Keratinocyte (primary cell): ENCODE measurements at places on chromosomes 11 and 22. TPM values are rescaled to one million over a fixed set of nuclear protein-coding genes. Genes with fewer than 3 reads are reported as not detected.

- H3K27me3 ChIP-seq = no peaks in the 10 kb centered on the region
- no peak overlapping the region for H3K4me3 ChIP-seq
- H3K27ac ChIP-seq = no peak overlapping the region
Measured at GRCh38 chr11:116641561-116642045, 131.2 kb downstream of the BUD13 start.

GRCh38 chr11:128506356-128506755 lies 81.0 kb downstream of the ETS1 start:
- no peaks in the 10 kb centered on the region for H3K27me3 ChIP-seq
- peak overlapping the region; percentile 85 for H3K27ac ChIP-seq
- peaks cover 23% of the 10 kb centered on the region for H3K36me3 ChIP-seq
- no peak for DNase-seq
- H3K4me3 ChIP-seq = no peak overlapping the region

DNA sequence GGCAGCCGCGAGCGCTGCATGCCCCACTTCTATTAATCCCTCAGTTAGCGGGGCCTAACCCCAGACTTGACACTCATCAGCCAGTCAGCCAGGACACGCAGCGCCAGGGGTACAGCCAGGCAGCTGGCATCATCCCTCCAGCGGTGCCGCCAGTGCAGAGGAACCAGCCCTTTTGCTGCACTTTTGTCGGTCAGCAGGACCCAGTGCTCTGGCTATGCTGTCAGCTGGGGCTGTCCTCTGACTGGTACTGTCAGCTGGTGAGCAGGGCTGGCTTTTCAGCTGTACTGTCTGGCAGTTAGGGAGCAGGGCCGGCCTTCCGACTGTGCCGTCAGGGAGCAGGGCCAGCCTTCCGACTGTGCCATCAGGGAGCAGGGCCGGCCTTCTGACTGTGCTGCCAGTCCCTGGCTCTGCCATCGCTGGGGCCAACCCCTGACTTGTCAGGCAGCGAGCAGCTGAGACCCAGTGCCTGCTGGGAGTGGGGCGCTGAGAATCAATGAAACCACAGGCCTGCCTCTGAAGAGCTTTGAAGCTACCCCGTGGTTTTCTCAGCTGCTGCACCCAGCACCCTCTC lies 115.4 kb downstream of the KIAA1671 start:
- H3K27ac ChIP-seq = no peak overlapping the region
- no peaks in the 10 kb centered on the region for H3K27me3 ChIP-seq
- no peak for DNase-seq
- no peak overlapping the region for H3K4me3 ChIP-seq
- H3K4me1 ChIP-seq = peaks cover 4% of the 10 kb centered on the region

Gene SUSD2
- polyA plus RNA-seq = 0.01 to 0.10 TPM (median 0.03 TPM) in 3 replicates

DNA sequence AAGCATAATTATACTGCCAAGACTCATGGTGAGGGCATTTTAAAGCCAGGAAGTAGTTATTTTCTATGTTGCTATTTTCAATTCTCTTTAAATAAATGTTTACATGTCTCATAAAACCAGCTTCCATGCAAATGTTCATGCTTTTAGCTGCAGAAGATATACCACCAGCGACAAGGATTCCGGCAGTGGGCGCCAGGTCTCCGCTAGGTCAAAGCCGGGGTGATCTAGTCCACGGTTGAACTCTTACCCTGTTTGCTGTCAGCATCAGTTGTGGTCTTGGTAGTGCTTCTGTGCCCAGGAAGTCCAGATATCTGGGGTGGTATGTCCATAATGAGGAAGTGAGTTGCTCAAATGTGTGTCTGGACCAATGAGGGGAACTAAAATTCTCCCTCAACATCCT lies 265.7 kb downstream of the BRD1 start:
- no peaks in the 10 kb centered on the region for H3K36me3 ChIP-seq
- H3K27ac ChIP-seq = no peak overlapping the region
- DNase-seq = no peak
- H3K4me3 ChIP-seq = no peak overlapping the region
- no peaks in the 10 kb centered on the region for H3K4me1 ChIP-seq
- no peaks in the 10 kb centered on the region for H3K27me3 ChIP-seq

DNA sequence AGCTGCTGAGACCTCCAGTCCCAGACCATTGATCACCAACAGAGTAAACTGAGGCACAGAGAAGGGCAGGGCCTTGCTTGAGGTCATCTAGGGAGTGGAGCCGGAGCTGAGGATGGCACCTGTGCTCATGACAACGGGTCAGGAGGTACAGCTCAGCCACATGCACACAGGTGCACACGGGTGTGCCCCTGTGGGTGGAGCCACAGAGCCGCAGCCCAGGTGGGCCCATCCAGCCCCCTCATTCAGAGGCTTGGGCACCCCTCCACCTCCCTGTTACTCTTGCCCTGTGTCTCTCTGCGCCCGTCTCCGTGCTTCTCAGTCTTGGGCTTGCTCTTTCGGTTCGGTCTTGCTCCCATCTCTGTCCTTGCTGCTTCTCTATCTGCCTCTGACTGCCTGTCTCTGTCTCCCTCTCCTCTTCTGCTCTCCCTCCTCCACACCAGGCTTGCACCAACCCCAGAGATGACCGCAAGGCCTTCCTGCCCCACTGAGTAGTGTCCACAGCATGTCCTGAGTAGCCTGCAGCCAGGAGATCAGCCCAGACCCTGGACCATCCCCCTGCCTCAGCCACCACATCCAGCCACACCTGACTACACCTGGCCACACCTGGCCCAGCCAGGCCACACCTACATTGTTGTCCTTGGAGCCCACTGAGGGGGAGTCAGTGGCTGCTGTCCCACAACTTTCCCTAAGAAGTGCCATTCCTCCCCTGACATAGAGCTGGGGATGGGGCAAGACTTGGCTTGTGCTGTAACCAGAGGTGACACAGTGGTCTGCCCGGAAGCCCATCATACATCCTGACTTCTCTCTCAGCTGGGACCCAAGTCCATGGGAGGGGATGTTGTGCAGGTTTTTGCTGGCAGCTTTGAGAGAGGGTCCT lies 39.3 kb upstream of the CRYBB3 start:
- H3K27me3 ChIP-seq = no peaks in the 10 kb centered on the region
- H3K4me3 ChIP-seq = no peak overlapping the region
- no peak overlapping the region for H3K27ac ChIP-seq
- H3K4me1 ChIP-seq = peaks cover 28% of the 10 kb centered on the region
- no peak for DNase-seq

- H3K4me1 ChIP-seq = no peaks in the 10 kb centered on the region
- no peaks in the 10 kb centered on the region for H3K27me3 ChIP-seq
- no peak overlapping the region for H3K27ac ChIP-seq
- DNase-seq = no peak
Measured at GRCh38 chr11:105937331-105937730, 84.7 kb downstream of the MSANTD4 start.

- H3K4me1 ChIP-seq = peaks cover under 1% of the 10 kb centered on the region
- H3K27ac ChIP-seq = no peak overlapping the region
- no peaks in the 10 kb centered on the region for H3K36me3 ChIP-seq
- H3K4me3 ChIP-seq = no peak overlapping the region
- no peaks in the 10 kb centered on the region for H3K27me3 ChIP-seq
Measured at GRCh38 chr22:37703906-37704305, 7.1 kb downstream of the TRIOBP start.

Gene CD81
- 194 to 429 TPM (median 320 TPM) in 3 replicates for polyA plus RNA-seq

GRCh38 chr11:13280092-13280722 lies 2.6 kb downstream of the BMAL1 start:
- peaks cover 26% of the 10 kb centered on the region for H3K4me1 ChIP-seq
- peaks cover 5% of the 10 kb centered on the region for H3K36me3 ChIP-seq
- no peaks in the 10 kb centered on the region for H3K27me3 ChIP-seq
- H3K4me3 ChIP-seq = peak overlapping the region; percentile 80
- no peak for DNase-seq

Gene TIMM10B
- polyA plus RNA-seq = 32.9 to 39.7 TPM (median 34.1 TPM) in 3 replicates

DNA sequence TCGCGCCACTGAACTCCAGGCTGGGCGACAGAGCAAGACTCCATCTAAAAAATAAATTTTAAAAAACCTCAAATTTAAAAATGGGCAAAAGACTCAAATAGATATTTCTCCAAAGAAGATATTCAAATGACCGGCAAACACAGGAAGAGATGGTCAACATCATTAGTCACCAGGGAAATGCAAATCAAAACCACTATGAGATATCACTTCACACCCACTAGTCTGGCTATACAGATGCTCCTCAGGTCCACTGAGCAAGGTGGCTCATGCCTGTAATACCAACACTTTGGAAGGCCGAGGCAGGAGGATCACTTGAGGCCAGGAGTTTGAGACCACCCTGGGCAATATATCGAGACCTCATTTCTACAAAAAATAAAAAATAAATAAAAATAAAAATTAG lies 43.3 kb upstream of the SLC35C1 start:
- peaks cover 3% of the 10 kb centered on the region for H3K27me3 ChIP-seq
- DNase-seq = no peak
- H3K27ac ChIP-seq = no peak overlapping the region
- H3K36me3 ChIP-seq = no peaks in the 10 kb centered on the region
- H3K4me3 ChIP-seq = no peak overlapping the region

- DNase-seq = no peak
- no peak overlapping the region for H3K4me3 ChIP-seq
- no peaks in the 10 kb centered on the region for H3K27me3 ChIP-seq
- no peaks in the 10 kb centered on the region for H3K36me3 ChIP-seq
- no peaks in the 10 kb centered on the region for H3K4me1 ChIP-seq
Measured at GRCh38 chr11:40722179-40722795, 737.2 kb downstream of the LRRC4C start.

- no peaks in the 10 kb centered on the region for H3K4me1 ChIP-seq
- peaks cover 3% of the 10 kb centered on the region for H3K36me3 ChIP-seq
- no peak for DNase-seq
- H3K27ac ChIP-seq = no peak overlapping the region
- H3K27me3 ChIP-seq = no peaks in the 10 kb centered on the region
Measured at GRCh38 chr11:117210620-117211019, 11.4 kb downstream of the TAGLN start.

DNA sequence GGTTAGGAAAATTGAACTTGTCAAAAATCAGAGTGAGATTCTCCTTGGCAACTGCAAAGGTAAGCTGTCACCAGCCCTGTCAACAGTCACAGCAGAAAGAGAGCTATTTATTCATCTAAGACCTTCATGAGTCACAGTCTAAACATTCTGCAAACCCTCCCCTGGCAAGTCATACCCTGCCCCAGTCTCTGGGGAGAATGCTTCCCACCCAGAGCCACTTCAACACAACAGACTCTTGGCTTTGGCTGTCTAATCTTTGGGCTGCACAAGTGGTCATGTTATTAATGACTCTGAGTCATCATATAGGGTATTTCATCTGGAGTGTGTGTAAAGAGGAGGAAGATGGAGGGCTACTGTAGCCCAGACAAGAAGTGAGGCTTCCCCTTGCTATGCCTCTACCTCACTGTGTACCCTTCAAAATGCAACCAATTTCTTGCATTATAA lies 153.4 kb downstream of the CCDC34 start:
- H3K27me3 ChIP-seq = no peaks in the 10 kb centered on the region
- H3K36me3 ChIP-seq = no peaks in the 10 kb centered on the region
- peak overlapping the region; percentile 58 for H3K27ac ChIP-seq
- peaks cover 32% of the 10 kb centered on the region for H3K4me1 ChIP-seq

DNA sequence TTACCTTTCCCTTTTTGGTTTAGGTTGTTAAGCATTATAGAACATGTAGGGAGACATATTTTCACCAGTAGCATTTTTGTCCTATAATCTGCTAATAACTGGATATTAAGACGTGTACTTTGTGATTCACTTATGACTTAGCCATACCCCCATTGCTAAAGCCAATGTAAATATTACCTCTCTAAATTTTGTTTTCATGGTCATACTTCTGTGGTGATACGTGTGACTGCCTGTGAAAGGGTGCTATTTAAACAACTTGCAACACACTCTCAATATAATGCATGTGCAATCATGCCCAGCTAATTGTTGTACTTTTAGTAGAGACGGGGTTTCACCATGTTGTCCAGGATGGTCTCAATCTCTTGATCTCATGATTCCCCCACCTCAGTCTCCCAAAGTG lies 36.2 kb upstream of the PAK1 start:
- no peak overlapping the region for H3K27ac ChIP-seq
- no peaks in the 10 kb centered on the region for H3K27me3 ChIP-seq
- no peak overlapping the region for H3K4me3 ChIP-seq
- DNase-seq = no peak
- peaks cover 20% of the 10 kb centered on the region for H3K4me1 ChIP-seq
- H3K36me3 ChIP-seq = no peaks in the 10 kb centered on the region

DNA sequence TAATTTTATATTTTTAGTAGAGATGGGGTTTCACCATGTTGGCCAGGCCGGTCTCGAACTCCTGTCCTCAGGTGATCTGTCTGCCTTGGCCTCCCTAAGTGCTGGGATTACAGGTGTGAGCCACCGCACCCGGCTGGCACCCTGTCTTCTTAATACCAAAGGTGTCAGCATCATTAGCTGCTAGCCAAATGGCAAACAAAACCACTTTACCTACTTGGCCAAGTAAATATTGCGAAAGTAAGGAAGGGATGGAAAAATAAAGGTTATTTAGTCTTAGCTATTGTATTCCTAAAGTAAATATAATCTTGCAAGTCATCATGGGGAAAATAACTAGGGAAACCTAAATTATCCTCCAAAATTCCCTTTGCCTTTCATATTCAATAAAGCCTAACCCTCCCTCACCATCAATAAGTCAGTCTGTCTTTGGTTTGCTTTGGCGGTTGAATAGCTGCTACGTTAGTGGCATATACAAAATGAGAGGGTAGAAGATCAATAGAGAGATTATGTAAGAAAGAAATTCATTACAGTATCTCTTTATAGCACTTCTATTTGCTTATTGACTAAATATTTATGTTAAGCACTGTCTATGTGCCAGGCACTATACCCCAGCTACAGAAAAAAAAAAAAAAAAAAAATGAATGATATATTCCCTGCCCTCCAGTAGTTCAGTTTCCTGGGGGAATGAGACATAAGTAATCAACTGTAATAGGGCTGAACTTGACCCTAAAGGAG lies 40.2 kb upstream of the CFAP300 start:
- DNase-seq = no peak
- H3K36me3 ChIP-seq = no peaks in the 10 kb centered on the region
- H3K27me3 ChIP-seq = no peaks in the 10 kb centered on the region
- no peak overlapping the region for H3K4me3 ChIP-seq
- peaks cover 28% of the 10 kb centered on the region for H3K4me1 ChIP-seq
